NCI-H1417 treated with DMSO at 0.1 percent for 48 hours (cell line): ENCODE measurements at places on chromosomes 5 and 9.

GRCh38 chr5:58274191-58274590 is 185.7 kb downstream of the PLK2 start:
- no peak for DNase-seq

- DNase-seq = no peak
Measured at GRCh38 chr9:16659096-16659495, 211.4 kb downstream of the BNC2 start.

DNA sequence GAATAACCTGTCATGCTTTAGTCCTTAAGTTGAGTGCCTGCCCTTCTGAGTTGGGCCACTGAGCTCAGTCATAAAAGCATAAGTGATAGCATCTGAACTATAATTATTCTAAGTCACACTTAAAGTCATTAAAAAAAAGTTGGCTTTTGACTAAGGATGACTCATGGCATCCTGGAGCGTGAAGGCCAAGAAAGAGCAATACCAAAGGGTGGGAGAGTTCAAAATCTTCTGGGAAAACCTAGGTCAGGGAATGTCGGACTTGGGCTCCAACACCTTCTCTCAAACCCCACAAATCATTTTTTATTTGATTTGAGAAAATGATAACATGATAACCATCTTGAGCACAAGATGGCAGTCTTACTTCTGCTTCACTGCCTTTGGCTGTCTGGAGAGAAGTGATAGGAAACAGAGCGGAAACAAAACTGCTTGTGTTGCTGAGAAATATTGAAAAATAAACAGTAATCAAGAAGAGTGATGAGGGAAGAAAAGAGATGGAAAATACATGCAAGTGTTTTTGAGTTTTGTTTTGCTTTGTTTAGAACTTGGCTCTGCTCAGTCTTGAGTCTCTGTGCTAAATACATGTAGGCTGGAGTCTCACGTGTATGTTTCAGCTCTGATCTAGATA is 16.9 kb upstream of the NTRK2 start:
- DNase-seq = no peak

DNA sequence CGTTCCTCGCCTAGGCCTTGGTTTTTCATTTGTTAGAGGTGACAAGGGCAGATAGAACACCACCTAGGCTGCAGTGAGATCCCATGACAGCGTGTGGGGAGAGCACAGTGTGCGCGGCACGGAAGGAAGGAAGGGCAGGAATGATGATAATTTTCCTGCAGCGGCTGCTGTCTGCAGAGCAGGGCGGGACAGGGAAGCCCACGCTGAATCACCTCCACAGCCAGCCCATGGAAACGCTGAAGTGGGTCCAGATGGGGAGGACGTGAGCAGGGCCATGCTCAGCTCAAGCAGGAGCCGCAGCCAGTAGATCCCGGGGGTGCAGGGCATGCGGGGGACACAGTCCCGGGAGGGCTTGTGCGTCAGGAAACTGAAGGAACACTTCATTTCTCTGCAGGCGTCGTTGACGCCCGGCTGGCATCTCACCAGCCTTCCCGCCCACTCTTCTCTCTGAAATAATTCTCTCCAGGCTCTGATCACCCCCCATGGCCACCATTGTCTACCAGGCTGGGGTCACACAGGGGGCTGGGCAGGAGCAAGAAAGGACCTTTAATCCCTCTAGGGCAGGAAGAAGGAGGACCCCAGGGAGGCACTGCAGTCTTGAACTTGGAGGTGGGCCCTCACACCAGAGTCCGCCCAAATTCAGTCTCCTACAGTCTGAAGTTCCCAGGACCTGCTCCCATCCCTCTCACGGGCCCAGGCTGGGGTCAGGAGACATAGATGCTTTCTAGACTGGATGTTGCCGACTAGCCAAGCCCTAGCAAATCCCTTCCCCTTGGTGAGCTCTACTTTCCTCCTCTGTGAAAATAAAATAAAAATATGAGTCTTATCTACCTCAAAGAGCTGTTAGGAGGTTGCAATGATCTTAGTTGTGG is 20.9 kb upstream of the SYNPO start:
- no peak for DNase-seq

- no peak for DNase-seq
Measured at GRCh38 chr5:140925806-140926442, at the start of gene PCDHAC1. Gene PCDHAC1 (plus strand): TSS chr5:140926299. CDS start chr5:140926893, 594 bp downstream.

DNA sequence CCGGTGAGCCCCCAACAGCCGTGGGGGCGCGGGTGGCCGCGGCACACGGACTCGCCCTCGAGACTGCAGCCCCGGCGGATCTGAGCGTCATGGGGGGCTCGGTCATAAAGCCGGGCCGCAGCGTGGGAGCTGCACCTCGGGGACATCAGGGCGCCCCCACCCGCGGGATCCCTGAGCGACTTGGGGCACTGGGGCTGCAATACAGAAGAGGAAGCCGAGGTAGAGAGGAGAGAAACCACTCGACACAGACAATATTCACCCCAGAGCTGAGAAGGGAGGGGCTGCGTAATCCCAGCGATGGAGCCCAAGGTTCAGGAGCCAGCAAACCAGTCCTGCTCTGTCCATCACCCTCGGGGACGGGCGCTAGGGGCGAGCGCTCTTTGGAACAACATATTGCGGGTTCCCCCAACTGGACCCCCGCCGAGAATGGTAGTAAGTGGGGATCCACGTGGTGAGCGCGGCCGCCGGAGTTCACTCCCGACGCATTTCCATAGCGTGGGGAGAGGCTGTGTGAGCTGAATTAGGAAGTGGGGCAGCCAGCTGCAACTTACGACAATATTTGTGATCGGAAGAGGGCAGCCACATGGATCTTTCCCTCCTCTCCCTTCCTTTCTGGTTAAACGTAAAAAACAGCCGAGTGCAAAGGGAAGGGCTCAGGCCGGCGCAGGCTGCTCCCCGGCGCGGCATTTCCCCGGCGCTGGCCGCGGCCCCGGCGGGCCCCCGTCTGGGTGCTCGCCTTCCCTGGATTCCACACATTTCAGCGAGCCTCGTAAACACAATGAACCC is 9.9 kb downstream of the PTCH1 start:
- DNase-seq = no peak

GRCh38 chr5:156936972-156937371 is 26.1 kb downstream of the TIMD4 start:
- DNase-seq = no peak

GRCh38 chr5:75395277-75395676 is 58.3 kb downstream of the HMGCR start:
- DNase-seq = no peak

GRCh38 chr9:137053944-137054931 is at the start of gene ENTPD2:
Gene ENTPD2 (minus strand): TSS chr9:137054061. CDS start chr9:137053997, 64 bp downstream.
- no peak for DNase-seq

DNA sequence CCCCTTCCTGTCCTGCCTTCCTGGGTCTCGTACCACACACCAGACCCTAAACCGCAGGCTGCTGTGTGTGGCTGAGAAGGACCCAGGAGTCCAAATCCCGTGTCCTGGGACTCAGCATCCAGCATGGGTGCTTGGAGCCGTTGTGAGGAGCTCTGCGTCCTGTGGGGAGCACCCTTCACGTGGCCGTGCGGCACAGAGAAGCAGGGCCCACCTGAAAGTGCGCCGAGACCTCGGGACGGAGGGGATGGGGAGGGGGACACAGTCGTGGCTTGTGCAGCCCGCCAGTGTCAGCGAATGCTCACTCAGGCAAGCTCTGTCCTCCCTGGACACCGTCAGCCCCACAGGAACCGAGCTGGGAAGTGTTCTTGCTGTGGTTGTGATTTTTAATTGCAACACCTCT is 244.6 kb downstream of the CACNA1B start:
- DNase-seq = no peak

DNA sequence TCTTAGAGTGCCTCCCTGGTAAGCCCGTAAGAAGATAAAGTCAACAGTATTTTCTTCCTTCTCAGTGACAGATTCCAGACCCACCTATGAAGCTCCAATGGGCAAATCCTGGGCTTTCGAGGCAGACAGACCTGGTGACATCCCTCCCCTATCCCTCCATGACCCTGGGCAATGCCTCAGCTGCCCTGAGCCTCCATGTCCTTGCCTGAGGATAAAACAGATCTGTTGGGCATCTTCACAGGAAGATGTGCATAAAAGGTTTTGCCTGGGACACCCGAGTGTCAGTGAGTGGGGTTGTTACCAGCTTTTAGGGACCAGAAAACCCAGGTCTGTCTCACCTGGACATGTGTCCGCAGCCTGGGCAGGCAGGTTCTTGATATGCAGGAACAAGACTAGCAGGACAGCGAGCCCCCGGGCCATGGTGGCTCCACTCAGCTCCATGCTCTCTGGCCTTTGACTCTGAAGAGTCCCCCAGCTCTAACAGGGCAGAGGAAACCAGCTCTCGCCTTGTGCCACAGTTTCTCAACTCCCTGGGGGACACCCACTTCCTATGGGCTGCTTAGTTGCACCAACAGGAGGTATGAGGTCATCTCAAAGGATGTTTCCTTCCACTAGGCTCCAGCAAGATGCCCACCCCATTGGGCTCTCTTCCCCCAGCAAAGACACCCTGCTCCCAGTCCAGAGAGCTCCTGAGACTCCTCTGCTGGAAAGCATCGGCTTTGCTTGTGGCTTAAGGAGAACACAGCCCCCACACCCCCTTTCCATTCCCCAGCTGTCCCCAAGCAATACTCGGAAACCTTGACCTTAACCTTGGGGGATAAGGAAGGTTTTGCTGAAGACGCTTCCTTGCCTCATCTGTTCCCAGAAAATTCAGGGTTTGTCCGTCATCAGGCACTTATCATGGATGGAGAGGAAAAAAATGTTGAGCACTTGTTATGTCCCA is at the start of gene FCN1:
Gene FCN1 (minus strand): TSS at position 482 of the 943 bp plus-strand sequence. CDS start 41 bp downstream, at position 441.
- DNase-seq = no peak

DNA sequence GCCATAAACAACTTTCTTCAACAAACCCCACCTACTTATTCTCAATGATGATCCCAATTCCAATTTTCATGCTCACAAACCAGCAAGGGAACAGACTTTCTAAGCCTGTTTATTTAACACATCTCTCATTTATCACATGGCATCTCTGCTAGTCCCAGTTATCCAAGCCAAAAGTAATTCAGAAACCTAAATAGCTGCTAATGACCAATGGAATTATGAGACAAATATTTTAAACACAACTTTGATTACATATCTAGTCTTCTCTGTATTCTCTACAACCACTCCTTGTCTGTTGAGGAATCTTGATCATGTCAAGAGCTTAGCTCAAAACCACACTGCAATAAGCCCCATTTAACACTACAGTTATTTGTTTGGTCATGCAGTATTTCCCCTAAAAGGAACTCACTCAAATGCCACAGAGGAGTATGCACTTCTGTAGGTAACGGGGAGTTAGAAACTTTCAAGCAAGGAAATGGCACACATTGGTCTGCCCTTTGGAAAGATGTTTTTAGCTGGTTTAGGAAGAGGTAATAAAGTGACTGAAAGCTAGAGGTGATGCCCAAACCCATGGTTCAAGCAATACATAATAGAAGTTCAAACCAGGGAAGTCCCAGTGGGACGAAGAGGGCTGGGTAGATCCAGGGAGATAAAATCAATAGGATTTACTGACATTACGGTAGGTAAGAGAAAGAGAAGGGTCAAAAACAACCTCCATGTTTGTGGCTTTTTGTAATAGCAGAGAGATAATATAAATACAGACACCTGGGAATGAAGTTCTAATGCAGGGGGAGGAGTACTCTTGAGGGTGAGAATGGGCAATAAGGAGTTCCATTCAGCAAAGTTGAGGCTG is 42.1 kb upstream of the HTR4 start:
- DNase-seq = no peak

- DNase-seq = peak; percentile 88
Measured at GRCh38 chr9:111525056-111525977, at the start of gene ZNF483. Gene ZNF483 (plus strand): TSS chr9:111525179. CDS start chr9:111527396, 2,217 bp downstream.

- DNase-seq = no peak
Measured at GRCh38 chr5:72584466-72584865, 77.3 kb upstream of the ZNF366 start.

DNA sequence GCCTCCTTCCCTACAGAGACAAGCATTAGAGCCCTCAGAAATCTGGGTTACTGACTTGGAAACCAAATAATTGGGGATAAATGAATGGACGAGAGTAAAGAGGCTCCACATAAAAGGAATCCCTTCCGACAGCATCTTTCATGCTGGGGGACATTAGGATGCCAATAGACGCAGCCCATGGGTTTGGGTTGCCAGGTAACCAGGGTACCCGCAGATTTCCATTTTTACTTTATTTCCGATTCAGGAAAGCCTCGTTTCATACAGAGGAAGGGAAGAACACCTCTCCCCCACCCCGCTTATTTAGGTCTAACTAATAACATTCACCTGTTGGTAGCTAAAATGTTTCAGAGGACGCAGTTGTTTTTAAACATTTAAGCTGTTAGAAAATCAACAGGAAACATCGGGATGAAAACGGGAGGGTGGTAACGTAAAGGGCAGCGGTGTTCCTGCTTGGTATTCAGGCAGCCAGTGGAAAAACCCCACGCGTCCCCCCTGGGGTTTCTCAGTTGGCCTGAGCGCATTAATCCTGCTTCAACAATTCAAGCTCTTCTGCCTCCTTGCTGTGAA is 179.5 kb downstream of the YTHDC2 start:
- DNase-seq = no peak

DNA sequence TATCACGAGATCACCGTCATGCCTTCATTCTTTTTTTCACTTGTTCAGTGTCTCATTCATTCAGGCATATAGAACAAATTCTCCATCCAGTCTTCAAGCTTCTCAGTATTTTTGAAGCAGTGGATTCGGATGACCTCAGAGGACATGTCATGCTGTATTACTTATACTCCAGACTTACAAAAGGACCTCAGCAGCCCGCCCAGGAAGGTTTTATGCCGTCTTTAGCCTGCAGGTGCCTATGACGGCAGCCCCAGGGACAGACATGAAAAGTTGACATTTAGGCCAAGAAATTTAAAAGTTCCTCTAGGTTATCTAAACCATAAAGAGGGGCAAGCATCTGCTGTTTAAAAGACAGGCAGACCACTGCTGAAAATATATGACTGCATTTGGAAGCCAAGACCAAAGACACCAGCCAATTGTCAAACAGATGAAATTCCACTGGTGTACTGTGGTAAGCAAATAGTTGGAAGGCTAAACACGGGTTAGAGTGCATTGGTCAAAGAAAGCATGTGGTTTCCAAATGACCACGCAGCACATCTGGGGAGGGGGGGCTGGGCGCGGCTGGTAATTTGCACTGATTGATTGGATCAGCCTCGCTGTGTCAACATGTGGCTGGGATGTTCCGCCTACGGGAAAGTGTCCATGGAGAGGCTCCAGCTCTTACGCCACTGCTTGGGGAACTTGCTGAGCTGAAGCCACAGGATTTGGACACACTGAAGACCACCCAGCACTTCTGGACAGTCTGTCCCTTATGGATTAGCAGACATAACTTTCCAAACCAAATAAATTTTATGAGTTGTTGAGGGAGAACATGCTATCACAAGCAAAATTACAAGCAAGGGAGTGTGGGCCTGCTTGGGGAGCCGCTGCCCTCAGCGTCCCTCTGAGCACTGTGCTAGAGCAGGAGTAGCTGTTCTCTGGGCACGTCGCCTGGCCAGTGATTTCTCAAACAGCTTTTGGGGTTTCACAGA is 173.6 kb downstream of the FANCC start:
- no peak for DNase-seq

- DNase-seq = no peak
Measured at GRCh38 chr5:15388866-15389265, 111.1 kb upstream of the FBXL7 start.

DNA sequence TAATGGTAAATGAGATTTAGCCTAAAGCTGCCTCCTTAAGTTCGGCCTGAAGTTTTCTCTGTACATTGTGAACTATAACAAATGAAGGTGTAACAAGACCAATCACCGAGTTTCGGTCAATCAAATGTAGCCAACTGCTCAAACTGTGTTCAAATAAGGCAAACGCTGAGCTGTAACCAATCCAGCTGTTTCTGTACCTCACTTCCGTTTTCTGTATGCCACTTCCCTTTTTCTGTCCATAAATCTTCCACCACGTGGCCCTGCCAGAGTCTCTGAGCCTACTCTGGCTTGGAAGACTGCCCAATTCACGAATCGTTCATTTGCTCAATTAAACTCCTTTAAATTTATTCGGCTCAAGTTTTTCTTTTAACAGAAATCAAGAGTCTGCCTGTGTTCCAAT is 193.5 kb upstream of the KLF9 start:
- no peak for DNase-seq

GRCh38 chr5:92694067-92694466 is 887.0 kb downstream of the NR2F1-AS1 start:
- DNase-seq = no peak
